ENCODE measurements at places on chromosomes 7 and 10.

- DNase-seq = no peak
Observed at GRCh38 chr10:119642556-119643111, 8.5 kb upstream of the BAG3 start.

GRCh38 chr7:4123823-4124222, 558.3 kb upstream of the FOXK1 start:
- no peak for DNase-seq

GRCh38 chr7:70573696-70574095, 558.2 kb upstream of the GALNT17 start:
- no peak for DNase-seq

DNA sequence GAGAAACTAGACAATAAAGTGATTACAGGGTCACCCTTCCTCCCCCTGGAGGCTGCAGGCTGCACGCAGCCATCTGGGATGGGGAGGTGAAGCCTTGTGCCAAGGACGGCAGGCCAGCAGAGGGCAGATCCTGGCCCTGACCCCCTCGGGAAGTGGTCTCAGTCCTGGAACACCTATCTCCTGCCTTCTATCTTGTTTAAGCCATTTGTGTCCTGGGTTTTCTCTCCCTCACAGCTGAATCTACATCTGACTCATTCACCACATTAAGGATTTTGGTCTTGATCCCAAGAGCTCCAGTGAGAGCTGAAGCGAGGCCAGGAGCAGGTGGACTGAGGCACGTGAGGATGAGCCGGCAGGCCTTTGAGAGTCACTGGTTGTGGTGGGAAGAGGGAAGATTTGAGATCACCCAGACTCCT, 16.4 kb upstream of the PARP12 start:
- DNase-seq = no peak

DNA sequence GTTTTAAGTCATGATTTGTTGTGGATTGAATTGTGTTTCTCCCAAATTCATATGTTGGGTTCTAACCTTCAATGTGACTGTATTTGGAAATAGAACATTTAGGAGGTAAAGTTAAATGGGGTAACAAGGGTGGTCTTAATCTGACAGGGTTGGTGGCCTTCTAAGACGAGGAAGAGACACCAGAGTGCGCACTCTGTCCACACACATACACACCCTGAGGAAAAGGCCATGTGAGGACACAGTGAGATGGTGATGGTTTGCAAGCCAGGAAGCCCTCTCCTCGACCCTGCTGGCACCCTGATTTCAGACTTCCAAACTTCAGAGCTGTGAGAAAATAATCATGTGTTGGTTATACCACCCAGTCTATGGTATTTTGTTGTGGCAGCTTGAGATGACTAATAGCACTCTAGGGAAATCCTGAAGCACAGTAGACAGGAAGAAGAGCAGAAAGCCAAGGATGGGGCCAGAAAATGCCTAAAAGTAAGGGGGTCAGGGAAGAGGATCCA, 28.0 kb upstream of the SEM1 start:
- DNase-seq = no peak

- no peak for DNase-seq
Observed at GRCh38 chr10:283916-284356, 148.7 kb downstream of the ZMYND11 start.

DNA sequence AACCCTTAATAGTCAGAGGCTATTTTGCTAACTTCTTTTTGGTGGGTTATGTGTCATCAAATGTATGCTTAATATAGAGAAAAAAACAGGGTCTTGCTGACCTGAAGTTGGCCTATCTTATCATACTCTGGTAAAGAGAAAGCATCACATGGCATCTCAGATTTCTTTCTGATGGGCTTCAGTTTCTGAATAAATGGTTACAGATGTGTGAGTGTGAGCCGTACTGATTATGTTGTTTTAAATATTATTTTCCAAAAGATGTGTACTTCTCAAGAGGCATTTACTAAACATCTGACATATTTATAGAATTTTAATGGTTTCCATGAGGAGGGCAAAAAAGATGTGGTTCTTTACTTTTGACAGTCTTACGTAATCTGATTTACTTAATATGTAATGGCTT, 28.4 kb downstream of the BBS9 start:
- DNase-seq = no peak

GRCh38 chr10:132169031-132169765, 17.6 kb upstream of the DPYSL4 start:
- no peak for DNase-seq

DNA sequence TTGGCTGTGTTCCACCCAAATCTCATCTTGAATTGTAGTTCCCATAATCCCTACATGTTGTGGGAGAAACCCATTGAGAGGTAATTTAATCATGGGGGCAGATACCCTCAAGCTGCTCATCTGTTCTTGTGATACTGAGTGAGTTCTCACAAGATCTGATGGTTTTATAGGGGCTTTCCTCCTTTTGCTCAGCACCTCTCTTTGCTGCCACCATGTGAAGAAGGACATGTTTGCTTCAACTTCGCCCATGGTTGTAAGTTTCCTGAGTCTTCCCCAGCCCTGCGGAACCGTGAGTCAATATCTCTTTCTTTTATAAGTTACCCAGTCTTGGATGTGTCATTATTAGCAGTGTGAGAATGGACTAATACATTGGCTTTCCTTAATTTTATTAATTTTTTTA, 527.8 kb downstream of the MDFIC start:
- no peak for DNase-seq

DNA sequence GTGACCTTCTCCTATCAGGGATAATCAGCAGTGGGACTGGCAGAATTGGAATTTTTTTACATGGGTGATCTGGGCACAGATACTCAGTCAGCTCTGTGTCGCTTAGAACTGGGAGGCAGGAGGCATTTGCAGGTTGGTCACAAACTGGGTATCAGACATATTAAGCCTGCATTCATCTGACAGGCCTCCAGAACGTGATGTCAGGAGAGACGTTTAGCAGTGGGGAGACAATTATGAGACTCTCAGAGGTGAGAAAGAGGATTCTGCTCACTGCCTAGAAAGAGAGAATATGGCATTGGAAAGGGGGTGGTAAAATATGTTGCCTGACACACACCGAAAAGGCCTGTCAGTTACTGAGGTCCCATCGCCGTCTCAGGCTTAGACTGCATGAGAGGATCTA, 717.6 kb upstream of the GALNT17 start:
- no peak for DNase-seq

- no peak for DNase-seq
Observed at GRCh38 chr7:19133390-19133789, 11.8 kb downstream of the FERD3L start.

DNA sequence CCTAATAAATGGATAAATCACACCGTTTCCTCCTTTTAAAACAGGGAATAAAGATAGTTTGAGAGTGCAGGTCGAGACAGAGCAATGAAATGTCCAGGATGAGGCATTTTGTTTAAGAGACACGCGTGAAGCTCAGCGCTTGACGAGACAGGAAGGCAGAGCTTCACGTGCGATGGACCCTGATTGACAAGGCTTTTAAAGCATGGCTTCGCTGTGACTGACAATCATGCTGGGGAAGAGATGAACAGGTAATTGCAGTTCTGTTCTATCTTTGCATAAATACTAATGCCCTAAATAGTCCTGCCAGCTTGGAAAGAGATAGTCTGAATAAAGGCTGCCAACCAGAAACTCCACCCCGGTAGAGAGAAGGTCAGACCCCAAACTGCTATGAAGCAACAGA, 442.3 kb upstream of the PFKP start:
- DNase-seq = no peak

DNA sequence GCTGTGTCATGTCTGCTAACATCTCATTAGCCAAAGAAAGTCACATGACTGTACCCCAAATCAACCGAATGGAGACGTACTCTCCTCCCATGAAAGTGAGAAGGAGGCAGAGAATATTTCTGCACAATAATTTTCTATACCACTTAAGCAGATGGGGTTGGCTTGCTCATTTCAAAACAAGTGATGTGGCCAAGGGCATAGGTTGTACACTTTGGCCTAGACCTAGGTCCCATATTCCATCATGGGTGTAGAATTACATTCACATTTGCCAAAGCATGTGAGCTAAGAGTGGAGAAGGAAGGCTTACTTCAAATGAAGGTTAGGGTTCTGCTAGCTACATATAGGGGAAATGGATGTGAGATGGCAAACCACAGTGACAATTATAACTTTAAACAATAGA, 83.0 kb downstream of the ZNF365 start:
- no peak for DNase-seq

DNA sequence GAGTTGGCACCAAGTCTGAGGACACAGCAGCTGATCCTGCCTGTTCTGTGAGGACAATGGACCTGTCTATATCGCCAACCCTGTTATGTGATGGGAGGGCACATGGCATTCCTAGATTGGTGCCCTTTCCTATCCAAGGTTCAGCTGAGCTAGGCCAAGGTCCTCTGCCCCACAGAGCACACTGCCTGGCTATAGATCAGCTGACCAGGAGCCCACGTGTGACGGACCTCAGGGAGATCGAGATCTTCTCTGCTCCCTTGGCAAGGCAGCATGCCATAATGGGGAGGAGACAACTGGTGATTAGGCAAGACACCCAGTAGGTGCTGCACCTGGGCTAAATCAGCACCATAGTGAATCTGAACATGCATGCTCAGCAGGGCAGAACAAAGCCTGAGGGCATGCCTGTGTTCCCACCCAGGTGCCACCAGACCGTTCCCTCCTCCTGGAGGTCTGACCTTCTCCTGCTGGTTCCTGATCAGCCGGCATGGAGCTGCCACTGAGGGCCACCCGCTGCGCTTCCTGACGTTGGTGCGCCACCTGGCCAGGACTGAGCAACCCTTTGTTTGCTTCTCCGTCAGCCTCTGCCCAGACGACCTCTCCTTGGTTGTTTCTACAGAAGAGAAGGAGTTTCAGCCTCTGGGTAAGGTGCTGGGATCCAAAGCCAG, 93.7 kb downstream of the WDFY4 start:
- DNase-seq = no peak
